ENCODE measurements at places on chromosomes 5 and 9.
A peak's percentile ranks its signal among the peaks of the same experiment; 100 is the strongest.

- DNase-seq, result no peak
Measured at GRCh38 chr5:24817966-24818365, 173.2 kb upstream of the CDH10 start.

DNA sequence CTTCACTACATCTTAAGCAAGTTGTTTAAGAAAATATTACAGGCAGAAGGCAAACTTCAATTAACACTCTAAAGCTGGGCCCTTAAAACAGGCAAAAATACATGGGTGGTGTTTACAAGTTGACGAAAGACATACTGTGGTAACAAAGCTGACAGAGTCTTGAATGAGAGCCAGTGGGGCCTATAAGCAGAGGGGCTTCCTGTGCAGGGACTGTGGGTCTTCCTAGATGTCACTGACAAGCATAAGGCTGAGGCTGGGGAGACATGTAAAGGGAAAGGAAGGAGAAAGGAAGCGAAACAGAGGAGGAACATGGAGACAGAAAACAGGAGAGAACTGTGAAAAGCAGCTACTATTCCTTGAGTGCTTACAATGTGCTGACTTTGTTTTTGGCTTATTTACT lies 308.0 kb upstream of the RPS23 start:
- DNase-seq, result no peak

DNA sequence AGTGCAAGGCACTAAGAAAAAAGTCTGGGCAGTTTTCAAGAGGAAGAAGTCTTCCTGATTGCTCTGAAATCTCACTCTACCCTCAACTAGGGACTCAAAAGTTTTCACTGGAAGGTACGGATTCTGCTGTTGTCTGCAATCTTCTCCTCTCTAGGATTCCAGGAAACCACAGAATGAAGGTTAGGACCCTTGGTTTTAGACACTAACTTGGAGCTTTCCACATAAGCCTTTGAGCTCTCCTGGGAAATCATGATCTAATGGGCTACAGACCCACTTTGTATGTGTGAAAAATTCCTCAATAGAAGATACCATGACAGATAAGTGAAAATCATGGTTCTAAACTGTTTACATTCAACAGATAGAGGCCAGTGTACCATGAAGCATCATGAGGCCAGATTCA lies 265.1 kb downstream of the PSAT1 start:
- no peak for DNase-seq

- DNase-seq, result no peak
Measured at GRCh38 chr9:18728642-18729041, 254.7 kb downstream of the ADAMTSL1 start.

GRCh38 chr5:117165068-117165467 lies 590.4 kb upstream of the SEMA6A start:
- no peak for DNase-seq

DNA sequence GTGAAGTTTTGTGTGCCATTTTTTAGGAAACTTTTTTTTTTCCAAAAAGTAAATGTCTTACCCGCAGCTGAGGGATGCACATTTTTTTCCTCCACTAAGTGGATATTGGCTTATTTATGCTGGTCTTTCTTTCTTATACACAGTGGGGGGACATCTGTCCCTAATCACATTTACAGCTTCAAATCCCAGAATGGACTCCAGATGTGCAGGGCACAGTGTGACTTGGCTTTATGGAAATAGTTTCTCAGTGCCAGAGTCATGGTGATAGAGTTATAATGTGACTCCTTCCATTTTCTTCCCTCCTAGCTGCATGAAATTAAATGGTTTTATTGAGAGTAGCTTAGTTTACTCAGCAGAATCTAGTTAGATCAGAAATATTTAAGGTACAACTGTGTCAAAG lies 66.5 kb downstream of the SV2C start:
- no peak for DNase-seq

DNA sequence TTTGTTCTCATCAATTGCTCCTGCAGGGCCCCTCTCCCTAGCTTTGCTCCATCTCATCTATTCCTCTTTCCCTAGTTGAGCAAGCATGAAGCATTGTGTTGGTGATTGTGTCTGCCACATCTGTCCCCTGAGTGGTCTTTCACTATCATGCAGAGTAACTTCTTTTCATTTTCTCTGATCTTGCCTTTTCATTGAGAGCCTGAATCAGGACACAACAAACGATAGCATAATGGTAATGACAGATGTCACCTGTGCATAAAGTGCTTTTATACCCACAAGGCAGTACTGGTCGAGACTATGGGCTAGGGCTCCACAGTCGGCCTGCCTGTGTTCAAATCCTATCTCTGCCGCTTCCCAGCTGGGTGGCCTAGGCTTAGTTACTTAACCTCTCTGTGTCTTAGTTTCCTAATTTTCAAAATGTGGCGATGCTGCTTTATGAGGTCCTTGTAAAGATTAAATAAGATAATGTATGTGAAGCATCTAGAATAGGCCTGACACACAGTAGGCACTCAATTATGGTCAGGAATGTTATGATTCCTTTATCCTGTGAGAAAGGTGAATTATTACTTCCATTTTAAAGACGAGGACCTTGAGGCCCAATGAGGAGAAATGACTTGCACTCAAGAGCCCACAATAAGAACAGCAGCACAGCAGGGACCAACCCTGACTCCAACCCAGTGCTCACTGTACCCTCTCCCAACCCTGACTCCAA lies 137.1 kb upstream of the ZNF618 start:
- peak; percentile 12 for DNase-seq

DNA sequence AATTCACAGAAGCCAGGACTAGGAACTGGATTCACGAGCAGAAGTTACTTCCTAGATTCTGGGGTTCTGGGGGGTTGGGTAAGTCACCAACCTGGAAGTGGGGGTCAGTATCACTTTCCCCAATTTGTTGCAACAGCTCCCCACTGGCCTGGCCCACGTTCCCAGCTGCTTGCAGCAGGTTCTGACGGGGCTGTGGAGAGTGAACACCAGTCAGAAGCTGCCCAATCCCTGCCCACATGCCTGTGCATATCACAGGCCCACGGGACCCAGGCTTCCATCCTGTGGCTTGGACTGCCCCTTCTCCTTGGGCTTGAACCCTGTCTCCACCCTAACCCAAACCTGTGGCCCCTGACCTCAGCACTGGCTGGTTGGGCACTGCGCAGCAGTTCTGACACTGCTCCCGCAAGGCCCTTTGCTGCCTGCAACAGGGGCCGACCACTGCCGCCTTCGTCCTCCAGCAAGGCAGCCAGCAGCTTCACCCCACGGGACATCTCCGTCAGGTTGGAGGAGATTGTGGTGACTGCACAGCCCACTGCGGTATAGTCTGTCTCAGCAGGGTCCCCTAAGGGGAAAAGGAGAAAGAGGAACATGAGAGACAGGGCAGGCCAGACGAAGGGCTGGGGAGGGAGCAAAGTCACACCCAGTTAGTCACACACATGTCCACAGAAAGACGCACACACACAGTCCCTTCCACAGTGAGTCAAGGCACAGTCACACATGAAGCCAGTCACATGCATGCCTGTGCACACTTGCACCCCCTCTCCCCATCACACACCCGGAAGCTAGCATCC lies 13.1 kb downstream of the TLN1 start:
- DNase-seq, result no peak

GRCh38 chr9:97934321-97935115 lies 3.5 kb downstream of the HEMGN start:
- DNase-seq, result peak; percentile 99

GRCh38 chr5:115842089-115842935 lies 577 bp downstream of the AP3S1 start:
- DNase-seq, result peak; percentile 96

GRCh38 chr5:14123974-14124482 lies 19.1 kb upstream of the TRIO start:
- peak; percentile 87 for DNase-seq

DNA sequence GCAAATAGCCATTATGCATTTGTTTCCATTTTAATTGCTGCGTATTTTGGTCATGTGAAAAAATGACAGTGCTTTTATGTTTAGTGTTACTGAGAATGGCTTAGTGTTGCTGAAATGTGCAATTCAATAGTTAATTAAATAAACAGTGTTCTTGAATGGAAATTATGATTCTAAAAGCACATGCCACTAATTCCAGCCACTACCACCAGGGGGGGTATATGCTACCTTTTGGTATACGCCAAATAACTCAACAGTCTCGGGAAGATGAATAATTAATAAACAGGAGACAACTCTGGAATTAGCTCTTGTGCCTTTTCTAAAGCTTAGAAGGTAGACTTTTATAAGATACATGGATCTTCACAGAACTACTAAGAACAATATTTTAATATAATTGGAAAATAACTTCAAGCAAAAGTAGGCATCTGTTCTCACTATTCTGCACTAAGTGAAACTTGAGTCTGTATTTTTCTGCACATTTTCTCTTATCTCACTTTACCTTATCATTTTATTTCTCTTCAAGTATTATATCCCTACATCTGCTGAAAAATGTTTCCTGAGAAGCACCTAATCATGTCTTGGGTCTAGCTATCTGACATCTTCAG lies 83.5 kb upstream of the MINAR2 start:
- DNase-seq, result peak; percentile 34

GRCh38 chr5:73357576-73357975 lies 91.0 kb downstream of the FOXD1 start:
- DNase-seq, result no peak

DNA sequence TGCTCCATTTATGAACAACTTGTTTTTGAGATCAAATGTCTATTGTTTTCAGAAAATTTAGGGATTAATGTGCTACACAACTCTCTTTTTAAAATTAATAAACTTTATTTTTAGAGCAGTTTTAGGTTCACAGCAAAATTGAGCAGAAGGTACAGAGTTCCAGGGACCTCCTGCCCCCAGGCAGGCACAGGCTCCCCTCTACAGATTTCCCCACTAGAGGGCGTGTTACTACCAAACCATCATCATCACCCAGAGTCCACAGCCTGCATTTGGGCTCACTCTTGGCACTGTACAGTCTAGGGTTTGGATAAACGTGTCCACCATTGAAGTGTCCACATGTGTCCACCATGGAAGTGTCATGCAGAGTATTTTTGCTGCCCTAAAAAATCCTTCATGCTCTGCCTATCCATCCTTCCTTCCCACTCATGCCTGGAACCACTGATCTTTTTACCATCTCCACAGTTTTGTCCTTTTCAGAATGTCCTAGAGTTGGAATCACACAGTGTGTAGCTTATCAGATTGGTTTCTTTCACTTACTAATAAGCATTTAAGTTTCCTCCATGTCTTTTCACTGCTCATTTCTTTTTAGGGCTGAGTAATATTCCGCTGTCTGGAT lies 61.7 kb downstream of the MRPL36 start:
- DNase-seq, result peak; percentile 50

DNA sequence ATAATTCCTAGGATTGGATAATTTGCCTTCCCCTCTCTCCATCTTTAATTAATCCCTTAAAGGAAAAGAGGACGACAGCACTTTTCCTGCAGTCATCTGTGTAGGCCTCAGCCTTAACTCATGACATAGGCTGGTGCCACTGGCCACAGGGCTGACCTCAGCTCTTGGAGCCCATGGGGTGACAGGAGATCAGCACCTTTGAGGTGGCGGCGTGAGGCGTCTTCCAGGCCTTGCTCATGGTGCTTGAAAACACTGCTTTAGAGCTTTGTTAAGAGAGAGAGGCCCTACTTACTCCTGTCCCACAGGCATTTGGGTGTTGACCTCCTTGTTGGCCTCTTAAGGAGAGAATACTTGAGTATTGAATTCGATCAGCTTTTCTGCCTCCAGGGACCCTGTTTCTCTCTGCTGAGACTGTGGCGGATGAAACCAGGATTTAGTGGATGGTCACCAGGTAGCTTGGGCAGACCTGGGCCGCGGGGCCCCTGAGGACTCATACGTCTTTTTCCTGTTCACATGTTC lies 23.4 kb downstream of the TENT4A start:
- DNase-seq, result no peak

DNA sequence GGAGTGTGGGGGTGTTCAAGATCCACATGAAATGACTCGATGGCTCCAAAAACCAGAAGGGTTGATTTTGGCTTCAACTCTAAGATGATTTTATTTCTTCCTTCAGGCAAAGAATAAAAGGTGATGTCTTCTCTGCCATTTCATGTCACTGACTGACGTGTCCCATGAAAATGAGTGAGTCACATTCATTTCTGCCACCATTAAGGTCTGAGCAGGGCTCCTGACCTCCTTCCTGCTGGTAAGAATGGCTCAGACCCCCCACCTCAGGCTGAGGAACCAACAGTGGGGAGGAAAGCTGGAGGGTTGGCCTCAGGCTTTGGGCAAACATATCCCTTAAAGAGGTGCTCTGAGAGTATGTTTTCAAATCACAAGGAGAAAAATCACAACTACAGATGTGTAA lies 53.9 kb upstream of the ZNF354A start:
- no peak for DNase-seq

GRCh38 chr9:73155377-73155776 lies 3.7 kb downstream of the ANXA1 start:
- DNase-seq, result no peak

GRCh38 chr5:150340614-150341255 lies 16.8 kb upstream of the TCOF1 start:
- DNase-seq, result no peak

- DNase-seq, result no peak
Measured at GRCh38 chr9:100730086-100730485, 152.2 kb downstream of the CAVIN4 start.

DNA sequence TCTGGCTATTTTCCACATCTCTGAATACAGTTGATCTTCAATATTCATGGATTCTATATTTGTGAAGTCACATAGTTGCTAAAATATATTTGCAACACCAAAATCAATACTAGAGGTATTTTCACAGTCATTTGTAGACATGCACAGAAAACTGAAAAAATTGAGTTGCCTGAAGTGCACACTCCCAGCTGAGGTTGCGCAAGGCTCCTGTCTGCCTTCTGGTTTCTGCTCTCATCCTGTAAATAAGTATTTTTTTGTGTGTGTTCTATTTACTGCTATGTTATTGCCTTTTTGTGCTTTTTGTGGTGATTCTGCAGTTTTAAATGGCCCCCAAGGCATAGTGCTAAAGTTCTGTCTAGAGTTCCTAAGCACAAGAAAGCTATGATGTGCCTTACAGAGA lies 371.1 kb upstream of the GRAMD2B start:
- DNase-seq, result no peak

All from NCI-H69 (cell line).